Stimulated activated CD8-positive, alpha-beta memory T cell treated with anti-CD3 and anti-CD28 coated beads, Interleukin-15, amount 100 ng/mL, for 1 hour (primary cell): ENCODE measurements at places on chromosomes 2 and 18.

- DNase-seq = no peak
These were observed 68.1 kb downstream of the CLHC1 start for GRCh38 chr2:55163941-55164390.

DNA sequence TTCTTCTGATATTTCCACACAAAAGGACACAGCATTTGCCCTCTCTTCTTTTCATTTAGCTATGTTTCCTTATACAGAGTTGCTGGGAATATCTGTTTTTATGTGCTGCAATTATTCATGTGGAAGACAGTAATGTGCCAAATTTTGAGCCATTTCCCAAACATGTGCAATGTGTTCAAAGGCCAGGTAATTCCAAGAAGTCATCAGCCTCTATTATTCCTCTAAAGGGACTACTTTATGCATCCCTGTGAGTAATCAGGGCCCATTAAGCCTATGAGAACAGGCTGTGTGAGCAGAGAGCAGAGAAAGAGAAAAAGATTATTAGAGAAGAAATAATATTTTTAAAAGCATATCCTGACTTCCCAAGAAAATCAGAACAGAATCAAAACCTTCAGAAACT lies 107.6 kb upstream of the OSR1 start:
- no peak for DNase-seq

DNA sequence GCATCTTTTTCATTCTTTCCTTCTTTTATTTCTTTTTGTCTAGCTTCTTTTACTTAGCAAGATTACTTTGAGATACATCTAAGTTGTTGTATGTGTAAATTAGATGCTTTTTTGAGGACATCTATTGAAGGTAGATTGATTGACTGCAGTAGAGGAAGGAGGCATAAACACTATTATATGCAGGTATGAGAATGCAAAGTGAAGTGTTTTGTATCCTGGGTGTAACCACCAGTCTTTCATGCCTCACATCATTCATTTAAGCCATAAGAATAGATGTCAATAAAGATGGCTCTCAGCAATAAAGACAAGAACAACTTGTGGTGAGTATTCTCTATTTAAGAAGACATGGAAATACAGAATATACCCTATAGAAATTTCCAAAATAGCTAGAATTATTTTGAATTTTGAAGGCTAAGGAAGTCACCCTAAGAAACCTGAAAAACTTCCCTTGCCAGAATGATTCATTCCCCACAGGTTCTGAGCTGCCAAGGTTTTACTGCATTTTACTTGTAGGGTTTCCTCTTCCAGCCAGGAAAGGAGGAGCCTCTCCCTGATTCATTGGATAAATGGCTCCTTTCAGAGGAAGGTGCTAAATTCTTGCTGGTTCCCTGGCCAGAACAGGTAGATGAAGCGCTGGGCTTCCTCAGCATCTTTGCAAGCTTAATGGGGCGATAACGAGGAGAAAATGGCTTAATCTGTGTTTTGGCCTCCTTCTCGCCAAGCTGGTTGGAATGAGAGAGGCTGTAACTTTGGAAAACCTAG lies 279.8 kb upstream of the SLC14A2 start:
- DNase-seq = no peak

DNA sequence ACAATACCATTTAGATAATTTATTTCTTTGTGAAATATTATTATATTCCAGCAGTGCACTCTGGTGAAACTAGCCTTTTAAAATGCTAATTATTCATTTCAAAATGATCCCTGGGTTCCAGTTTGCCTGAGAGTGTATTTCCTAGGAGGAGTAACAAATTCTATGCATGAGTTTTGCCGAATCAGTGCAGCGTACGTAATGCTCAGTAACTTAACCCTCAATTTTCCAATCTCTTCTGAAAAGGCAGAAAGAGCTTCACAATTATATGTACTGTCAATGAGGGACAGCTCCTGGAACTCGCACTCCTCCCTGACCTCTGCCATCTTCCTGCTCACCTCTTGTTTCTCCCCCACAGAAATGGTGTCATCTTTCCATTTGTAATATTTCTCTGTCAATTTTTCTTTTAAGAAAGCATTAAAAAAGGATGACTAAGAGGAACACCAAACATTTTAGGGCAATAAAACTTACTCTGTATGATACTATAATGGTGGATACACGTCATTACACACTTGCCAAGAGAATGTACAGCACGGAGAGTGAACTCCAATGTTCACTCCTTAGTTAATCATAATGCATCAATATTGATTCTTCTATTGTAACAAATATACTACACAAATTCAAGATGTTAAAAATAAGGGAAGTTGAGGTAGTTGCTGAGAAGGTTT lies 25.7 kb upstream of the XIRP2 start:
- no peak for DNase-seq

GRCh38 chr2:79580175-79580574 lies 67.3 kb downstream of the CTNNA2 start:
- DNase-seq = no peak

DNA sequence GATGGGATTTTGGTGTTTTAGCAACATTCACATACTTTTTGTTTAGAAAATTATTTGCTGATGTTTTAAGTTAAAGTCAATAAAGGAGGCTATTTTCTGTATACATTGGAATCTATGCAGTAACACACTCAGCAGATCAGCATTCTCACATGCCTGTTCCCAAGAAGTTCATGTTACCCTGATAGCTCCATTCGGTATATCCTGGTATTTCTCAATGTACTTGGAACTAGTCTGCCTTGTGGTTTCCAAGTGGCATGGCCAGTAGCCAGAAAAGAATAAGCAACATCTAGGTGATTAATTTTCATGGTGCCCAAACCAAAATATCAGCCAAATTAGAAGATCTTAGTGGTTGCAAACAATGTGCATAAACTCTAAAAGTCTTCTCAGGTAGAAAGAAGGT lies 5.2 kb upstream of the NCAPH start:
- no peak for DNase-seq
